ENCODE measurements at places on chromosomes 1 and 21.

DNA sequence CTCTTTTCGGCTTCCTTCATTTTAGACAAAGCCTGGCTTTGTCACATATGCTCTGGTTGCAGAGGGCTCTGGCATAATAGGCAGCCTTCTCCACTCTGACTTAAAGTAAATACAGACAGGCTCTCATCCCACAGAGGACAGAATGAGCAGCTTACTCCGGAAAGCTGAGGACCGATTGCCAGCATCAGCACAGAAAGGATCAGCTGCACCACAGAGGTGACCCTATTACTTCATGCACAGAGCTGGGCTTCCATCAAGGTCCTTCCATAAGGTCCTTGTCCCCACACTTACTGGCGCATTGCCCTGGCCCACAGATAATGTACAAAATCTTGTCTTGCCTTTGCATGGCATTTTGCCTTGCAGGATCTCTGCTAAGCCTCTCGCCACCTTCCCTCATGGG lies 67.6 kb downstream of the SEC16B start:
- no peak for DNase-seq

GRCh38 chr1:229859026-229859425 lies 208.0 kb upstream of the GALNT2 start:
- DNase-seq: no peak

DNA sequence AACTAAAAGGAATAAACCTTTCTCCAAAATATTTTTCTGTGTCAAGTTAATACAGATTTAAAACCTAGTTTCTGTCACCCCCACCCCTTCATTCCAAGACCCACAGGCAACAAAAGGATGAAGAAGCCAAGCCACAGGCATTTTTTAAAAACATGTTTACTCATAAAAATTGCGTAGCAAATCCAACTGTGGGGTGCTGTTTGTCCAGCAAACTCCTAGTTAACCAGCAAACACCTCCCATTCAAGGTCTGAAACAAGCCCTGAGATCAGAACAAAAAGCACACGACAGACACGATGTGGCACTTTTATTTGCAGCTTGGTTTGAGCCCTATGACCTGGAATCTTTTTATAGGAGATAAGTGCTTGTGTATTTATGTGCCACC lies 149.9 kb upstream of the CAMK1G start:
- no peak for DNase-seq

GRCh38 chr1:187306710-187307415 lies 478.1 kb downstream of the PLA2G4A start:
- DNase-seq: no peak

DNA sequence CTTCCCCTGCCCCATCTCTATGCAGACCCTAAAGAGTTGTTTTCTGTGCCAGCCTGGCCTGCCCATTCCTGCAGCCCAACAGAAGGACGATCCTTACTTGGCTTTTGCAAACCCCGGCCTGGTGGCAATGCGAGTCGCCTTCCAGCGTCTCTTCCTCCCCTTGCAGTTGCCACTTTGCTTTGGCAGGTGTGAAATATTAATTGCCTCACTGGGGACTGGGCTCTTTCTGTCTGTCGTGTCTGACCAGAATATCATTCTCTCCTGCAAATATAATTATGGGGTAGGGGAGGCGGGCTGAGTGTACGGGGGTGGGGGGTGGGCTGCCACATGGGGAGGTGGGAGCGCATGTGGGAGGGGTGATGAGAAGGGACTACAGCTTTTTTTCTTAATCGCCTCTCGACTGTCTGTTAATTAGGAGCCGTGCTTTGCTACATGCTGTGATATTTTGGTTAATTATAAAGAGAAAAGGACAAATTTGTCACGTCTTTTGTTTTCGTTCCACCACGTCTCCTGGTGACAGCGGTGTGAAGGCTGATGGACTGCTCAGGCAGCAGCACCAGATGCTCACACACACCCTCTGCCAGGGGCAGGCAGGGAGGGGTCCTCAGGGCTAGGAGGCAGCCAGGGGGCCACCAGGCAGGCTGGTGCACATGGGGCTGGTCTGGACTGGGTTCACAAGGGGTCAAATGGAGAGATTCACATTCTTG lies 80.1 kb upstream of the CD34 start:
- DNase-seq: no peak

GRCh38 chr1:85027242-85027983 lies 20.9 kb downstream of the MCOLN3 start:
- peak; percentile 20 for DNase-seq

- DNase-seq: no peak
These were observed 3.7 kb upstream of the IPO9 start for GRCh38 chr1:201825245-201825644.

DNA sequence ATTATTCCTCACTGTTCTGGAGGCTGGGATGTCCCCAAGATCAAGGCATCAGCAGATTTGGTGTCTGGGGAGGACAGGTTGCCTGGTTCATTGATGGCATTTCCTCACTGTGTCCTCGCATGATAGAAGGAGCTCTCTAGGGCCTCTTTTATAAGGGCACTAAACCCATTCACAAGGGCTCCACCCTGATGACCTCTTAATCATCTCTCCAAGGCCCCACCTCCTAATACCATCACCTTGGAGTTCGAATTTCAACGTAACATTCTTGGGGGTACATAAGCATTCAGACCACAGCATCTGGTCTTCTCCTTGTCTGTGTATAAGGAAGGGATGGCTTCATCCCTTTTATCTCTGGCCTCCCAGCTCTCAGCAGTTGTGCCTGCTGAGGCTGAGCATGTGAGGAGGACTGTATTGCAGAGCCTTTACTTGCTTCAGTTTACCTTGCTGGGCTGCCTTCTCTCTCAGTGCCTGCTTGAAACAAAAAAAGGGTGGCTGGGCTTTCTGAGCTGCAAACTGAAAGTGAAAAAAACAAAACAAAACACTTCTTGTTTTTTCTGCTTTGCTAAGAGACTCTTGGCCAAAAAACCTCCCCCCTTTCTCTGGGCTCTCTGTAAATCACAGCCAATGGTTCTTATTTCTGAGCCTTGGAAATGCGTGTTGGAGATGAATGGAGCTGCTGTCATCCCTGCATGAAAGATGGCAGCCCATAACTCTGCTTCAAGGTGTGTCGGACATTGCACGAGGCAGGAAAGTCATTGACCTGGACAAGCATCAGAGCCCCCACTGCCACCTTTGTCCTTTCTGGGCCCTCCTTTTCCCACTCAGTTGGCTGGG lies 75.8 kb downstream of the RHOU start:
- no peak for DNase-seq

- DNase-seq: no peak
These were observed 296.6 kb downstream of the CHRM3 start for GRCh38 chr1:239682960-239683359.

GRCh38 chr1:42957880-42958487 lies 684 bp downstream of the SLC2A1 start:
- peak; percentile 94 for DNase-seq

Data from GM13977 (cell line).